Posterior vena cava (tissue), 2 donors: ENCODE measurements at places on chromosomes 4 and X. TPM values are rescaled to one million over a fixed set of nuclear protein-coding genes. Genes with fewer than 3 reads are reported as not detected.

- no peak for DNase-seq
Measured at GRCh38 chr4:185054886-185055285, 36.6 kb downstream of the HELT start.

Gene RP2
- total RNA-seq, result 10.6 TPM

DNA sequence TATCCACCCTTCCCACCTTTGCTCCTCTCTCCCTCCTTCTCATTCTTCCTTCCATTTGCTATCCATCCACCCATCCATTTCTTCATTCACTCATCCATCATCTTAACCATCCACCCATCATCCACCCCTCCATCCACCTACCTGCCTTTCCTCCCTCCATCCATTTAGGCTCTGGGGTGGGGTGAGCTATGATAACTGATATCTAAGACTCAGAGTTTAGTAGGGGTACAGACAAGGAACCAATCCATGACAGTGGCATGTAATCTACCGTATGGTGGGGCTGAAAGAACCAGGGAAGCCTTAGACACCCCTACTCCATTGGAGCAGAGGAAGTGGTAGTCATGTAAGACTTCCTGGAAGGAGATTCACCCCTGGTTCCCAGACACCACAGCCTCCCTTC is 23.2 kb downstream of the PSAPL1 start:
- DNase-seq, result no peak

DNA sequence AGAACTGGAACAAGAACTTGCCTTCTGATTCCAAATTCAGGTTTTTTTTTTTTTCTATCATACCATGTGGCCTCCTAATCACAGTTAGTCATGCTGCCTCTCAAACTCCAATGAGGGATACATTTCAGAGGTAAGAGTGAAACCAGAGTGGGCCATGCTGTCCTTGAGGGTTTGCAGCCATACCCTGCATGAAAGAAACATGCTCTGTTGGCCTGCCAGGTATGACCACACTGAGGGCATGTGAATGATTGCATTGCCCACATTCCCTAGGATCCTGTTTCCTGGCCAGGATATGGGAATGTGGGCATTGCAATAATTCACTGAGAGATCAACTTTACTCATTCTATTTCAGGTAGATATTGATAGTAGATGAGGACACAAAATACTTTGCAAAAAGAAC is 56.4 kb upstream of the DDIT4L start:
- DNase-seq, result no peak

- DNase-seq, result no peak
Measured at GRCh38 chr4:66465111-66465510, 794.8 kb upstream of the EPHA5 start.

GRCh38 chr4:24137671-24138601 is 248.1 kb upstream of the PPARGC1A start:
- DNase-seq, result no peak

DNA sequence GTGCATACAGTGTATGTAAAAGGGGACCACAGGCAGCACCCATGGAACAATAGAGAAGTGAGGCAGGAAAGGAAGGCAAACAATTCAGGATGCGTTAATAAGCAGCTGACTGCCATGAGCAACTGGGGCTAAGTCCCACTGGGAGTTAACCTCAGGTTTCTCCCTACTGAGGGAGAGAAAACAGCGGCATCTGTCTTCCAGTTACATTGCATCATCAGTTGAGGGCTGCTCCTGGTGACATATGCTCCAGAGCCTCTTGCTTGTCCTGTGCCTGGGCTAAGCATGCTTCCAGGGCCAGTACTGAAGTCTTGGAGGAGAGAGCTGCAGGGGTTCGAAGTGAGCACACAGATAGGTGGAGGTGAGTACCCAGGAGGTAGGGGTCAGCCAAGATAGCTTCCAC is 24.3 kb downstream of the RAI2 start:
- DNase-seq, result no peak

- DNase-seq, result no peak
Measured at GRCh38 chrX:110003167-110004156, 548 bp downstream of the TMEM164 start.

Gene PNMA6E
- not detected for total RNA-seq

Gene BMPR1B
- total RNA-seq, result 13.9 TPM

Gene DCAF8L2
- not detected for total RNA-seq

DNA sequence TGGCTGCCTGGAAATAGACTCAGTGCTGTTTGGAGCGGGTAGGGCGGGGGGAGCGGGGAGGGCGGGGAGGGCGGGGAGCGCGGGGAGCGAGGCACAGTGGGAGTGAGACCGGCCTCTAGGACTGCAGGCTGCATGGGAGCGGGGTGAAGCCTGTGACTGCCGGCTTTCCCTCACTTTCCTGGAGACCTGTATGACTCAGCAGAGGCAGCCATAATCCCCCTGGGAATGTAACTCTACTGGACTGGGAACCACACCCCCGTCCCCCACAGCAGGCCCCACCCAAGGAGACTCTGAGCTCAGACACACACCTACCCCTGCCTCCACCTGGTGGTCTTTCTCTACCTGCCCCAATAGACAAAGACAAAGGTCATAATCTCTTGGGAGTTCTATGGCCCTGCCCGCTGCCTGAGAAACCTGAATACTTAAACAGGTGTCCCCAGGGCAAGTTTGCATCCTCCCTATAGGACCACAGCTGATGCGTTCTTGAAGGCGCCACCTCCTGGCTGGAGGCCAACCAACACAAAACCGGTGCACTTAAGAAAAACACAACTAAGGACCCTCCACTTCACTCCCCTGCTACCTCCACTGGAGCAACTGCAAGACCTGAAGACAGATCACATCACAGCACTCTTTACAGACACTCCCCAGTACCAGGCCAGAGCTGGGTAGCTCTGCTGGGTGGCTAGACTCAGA is 18.0 kb downstream of the HDAC8 start:
- no peak for DNase-seq

DNA sequence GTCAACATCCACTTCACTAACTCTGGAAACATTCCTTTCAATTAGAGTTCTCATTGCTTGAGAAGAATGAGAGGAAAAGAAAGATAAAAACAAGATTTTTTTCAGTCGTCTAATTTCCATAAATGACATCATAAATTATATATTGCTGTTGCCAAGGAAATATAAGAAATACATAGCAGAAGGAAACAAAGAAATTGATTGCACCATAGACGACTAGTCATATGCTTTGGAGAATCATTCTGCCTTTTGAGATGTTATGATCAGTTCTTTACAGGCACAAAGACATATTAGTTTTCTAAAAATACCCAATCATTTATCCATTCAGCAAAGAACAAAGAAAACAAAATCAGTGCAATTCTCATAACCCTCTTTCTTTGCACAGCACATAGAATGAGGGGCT is 672 bp upstream of the C1QTNF7 start:
- no peak for DNase-seq

- no peak for DNase-seq
Measured at GRCh38 chrX:68918202-68918601, 89.4 kb downstream of the EFNB1 start.

DNA sequence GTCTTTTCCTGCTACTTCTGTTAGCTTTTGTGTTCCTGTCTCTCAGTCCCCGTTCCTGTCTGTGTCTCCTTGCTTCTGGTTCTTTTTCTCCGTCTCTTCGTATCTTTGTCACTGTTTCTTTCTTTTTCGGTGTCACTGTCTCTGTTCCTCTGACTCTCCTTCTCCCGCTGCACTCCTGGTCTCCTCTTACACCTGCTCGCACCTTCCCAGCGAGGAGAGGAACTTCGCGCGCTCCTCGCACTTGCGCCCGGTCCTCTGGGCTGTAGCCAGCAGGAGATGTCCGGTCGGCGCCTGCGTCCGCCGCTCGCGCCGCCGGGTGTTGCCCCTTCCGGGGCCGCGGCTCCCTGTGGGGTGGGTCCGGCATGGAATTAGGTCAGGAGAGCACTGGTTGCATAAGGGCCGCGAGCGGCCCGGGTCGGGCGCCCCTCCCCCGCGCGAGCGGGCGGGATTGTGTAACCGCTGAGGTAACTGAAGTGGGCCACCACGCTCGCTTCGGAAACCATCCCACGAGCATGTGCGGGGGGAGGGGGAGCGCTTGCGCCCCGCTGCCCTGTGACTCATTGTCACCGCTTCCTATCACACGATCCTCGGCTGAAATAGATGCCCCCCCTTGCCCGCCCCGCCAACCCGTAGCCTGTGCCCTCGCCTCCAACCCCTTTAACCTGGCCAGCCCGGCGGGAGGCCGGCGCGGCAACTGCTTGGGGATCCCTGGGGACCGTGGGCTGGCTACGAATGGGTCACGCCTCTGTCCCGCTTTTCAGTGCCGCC is 1.6 kb downstream of the LONRF3 start:
- peak; percentile 94 for DNase-seq

Gene OCRL
- 25.6 TPM for total RNA-seq
